ENCODE measurements at places on chromosomes 11 and 22. TPM values are rescaled to one million over a fixed set of nuclear protein-coding genes. Genes with fewer than 3 reads are reported as not detected.

Gene SLC22A9
- not detected for total RNA-seq

Gene RNF26
- total RNA-seq, result 44.8 TPM

Gene CNTF
- 1.3 TPM for total RNA-seq

Gene C22orf42
- not detected for total RNA-seq

Gene SEC14L6
- not detected for total RNA-seq

Gene MRGPRX3
- not detected for total RNA-seq

Gene AGBL2
- 1.4 TPM for total RNA-seq

Gene SLC1A2
- total RNA-seq, result 0.02 TPM

Gene CDC42BPG
- total RNA-seq, result 1.2 TPM

Gene OR10D3
- total RNA-seq, result not detected

Gene SF1
- total RNA-seq, result 182 TPM

Measured in A549 treated with DMSO at 1 μM for 4 hours (cell line).